ENCODE measurements at places on chromosomes 3 and 15. TPM values are rescaled to one million over a fixed set of nuclear protein-coding genes. Genes with fewer than 3 reads are reported as not detected.

GRCh38 chr3:159239059-159239458, 437.2 kb downstream of the MFSD1 start:
- DNase-seq = no peak

- peak; percentile 13 for DNase-seq
These were observed 2.7 kb downstream of the RPL22L1 start for GRCh38 chr3:170867143-170867937.

GRCh38 chr15:61921093-61921492, 139.2 kb downstream of the VPS13C start:
- peak; percentile 14 for DNase-seq

- DNase-seq = no peak
These were observed 21.7 kb downstream of the GTF2E1 start for GRCh38 chr3:120764206-120764605.

- DNase-seq = peak; percentile 30
These were observed 86.5 kb upstream of the PRR20G start for GRCh38 chr3:127374086-127375010.

DNA sequence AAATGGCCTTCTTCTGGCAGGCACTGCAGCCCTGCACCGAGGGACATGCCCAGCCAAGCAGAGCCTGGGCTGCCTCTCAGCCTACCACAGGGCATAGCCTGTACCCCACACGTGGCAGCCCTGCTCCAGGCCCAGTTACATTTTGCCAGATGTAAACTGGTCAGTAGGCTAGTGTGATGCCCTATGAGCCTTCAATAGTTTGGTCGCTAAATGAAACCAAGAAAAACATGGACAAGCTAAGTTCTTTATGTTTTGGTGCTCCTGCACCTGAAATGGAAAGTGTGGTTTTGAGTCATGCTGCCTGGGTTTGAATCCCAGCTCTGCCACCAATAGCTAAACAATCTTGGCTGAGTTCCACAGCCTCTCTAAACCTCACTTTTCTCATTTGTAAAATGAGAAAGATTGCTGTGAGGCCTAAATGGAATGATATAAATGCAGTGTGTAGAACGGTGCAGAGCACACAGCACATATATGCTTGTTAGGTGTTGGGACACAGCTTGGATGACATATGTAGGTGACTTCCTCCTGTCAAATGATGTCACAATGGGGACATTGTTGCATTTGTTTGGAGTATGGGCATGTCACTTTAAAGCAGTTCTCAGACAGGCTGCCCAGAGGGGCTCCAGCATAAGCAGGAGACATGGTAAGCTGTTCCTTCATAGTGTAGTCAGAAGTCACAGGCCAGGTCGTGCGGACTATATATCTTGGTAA, 57.4 kb downstream of the ZBTB38 start:
- no peak for DNase-seq

DNA sequence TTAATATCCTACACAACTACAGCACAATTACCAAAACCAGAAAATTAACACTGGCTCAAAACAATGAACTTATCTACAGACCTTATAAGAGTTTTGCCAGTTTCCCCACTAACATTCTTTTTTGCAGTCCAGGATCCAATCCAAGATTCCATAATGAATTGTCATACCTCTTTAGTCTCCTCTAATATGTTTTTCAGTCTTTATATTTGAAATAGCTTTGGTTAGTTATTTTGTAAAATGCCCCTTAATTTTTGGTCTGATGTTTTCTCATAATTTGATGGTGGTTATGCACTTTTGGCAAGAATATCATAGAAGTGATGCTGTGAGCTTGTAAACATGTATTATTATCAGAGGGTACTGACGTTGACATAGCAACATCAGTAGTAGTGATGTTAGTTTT, 124.3 kb downstream of the ISL2 start:
- no peak for DNase-seq

- DNase-seq = no peak
These were observed 18.4 kb upstream of the OCA2 start for GRCh38 chr15:28117432-28117990.

GRCh38 chr3:2148561-2149340, 50.1 kb downstream of the CNTN4 start:
- DNase-seq = no peak

DNA sequence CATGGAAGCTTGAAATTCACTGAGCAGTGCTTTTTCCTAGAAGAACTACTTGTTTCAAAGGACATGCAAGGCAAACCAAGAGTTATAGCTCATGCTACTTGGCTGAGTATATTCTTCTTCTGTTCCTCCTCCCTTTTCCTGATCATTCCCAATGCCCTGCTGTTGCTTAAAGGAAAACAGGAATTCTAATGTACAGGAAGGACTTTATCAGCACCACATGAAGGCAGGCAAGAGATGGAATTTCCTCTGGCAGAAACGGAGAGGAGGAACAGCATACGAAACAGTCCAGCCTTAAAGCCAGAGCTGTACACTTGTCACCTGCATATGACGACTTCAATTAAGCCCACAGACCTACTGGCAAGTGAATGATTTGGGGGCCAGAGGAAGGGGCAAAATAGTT, 15.7 kb downstream of the MEIS2 start:
- DNase-seq = no peak

GRCh38 chr3:45218578-45219390, 7.3 kb downstream of the TMEM158 start:
- peak; percentile 80 for DNase-seq

- no peak for DNase-seq
These were observed 248.4 kb downstream of the KCNH8 start for GRCh38 chr3:19396726-19397125.

- DNase-seq = peak; percentile 39
These were observed 631 bp upstream of the CNBP start for GRCh38 chr3:129184396-129184657.

DNA sequence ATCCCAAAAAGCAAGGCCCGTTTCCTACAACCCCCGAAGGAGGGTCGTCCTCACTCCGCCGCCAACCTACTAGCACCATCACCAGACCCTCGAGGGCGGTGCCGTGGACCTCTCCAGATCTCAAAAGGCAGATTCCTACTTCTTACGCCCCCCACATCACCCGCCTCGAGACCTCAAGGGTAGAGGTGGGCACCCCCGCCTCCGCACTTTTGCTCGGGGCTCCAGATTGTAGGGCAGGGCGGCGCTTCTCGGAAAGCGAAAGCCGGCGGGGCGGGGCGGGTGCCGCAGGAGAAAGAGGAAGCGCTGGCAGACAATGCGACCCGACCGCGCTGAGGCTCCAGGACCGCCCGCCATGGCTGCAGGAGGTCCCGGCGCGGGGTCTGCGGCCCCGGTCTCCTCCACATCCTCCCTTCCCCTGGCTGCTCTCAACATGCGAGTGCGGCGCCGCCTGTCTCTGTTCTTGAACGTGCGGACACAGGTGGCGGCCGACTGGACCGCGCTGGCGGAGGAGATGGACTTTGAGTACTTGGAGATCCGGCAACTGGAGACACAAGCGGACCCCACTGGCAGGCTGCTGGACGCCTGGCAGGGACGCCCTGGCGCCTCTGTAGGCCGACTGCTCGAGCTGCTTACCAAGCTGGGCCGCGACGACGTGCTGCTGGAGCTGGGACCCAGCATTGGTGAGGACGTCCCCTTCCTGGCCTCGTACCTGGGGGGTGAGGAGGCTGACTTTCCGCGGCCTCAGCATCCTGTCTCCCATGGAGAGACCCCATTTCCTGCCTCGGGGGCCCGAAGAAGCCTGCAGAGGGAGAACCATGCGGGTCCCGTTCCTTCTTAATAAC, at the start of gene MYD88:
MYD88 (plus strand) TSS at position 313 of the 842 bp plus-strand sequence; CDS start at position 353, 40 bp downstream.
- peak; percentile 59 for DNase-seq

GRCh38 chr15:73854265-73854664, 19.1 kb upstream of the TBC1D21 start:
- DNase-seq = no peak

DNA sequence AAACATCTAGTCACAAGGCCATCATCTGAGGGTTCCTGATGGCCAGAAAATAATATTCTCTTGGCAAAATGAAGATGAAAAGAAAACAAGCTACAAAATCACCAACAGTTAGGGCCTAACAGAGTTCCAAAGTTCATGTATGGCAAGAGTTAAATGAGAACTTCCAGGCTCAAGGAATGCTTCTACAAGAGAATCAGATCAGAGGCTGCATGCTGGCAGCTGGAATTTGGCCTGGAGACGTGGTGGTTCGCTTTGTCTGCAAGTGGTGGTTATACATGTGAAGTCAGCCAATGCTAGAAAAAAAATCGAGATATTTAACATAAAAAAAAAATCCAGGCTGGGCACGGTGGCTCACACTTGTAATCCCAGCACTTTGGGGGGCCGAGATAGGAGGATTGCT, 5.6 kb downstream of the SIAH2 start:
- no peak for DNase-seq

- DNase-seq = no peak
These were observed 1109.5 kb downstream of the NSUN3 start for GRCh38 chr3:95172164-95172943.

- peak; percentile 51 for DNase-seq
These were observed 23.7 kb downstream of the ALPK3 start for GRCh38 chr15:84840741-84841429.

DNA sequence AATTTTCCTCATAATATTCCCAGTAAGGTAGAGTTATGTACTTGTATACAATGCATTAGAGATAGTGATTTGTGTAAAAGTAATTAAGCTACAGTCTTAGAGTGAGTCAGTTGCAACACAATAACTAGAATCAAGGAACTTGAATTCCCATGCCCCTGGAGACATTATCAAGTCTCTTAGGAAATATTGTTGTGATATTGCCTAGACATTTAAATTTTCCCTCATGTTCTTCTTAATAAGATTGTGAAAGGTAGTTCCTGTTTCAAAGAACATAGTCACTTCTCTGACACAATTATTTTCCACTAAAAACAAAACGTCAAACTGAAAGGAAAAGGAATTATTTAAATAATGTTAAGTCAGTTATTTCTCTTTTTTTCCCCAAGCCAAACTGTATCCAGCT, 13.0 kb upstream of the ATP1B3 start:
- no peak for DNase-seq

- DNase-seq = no peak
These were observed 104.6 kb upstream of the NEO1 start for GRCh38 chr15:72947709-72948108.

Gene IL17RC
- total RNA-seq = 25.7 TPM

Gene AMIGO3
- total RNA-seq = 0.79 TPM

Gene GRAMD1C
- total RNA-seq = 0.79 TPM

Gene SEMA7A
- total RNA-seq = 1.6 TPM

Gene SEC22C
- total RNA-seq = 55.7 TPM

Gene PSTPIP1
- total RNA-seq = 1.2 TPM

Gene ITGB5
- total RNA-seq = 101 TPM

Gene MASP1
- total RNA-seq = not detected

Gene ST3GAL6
- 1.5 TPM for total RNA-seq
